HT-29 (cell line): ENCODE measurements at places on chromosomes 3 and 15. TPM values are rescaled to one million over a fixed set of nuclear protein-coding genes. Genes with fewer than 3 reads are reported as not detected.

Gene LINGO1
- total RNA-seq: 0.16 and 0.31 TPM in 2 replicates

Gene SKOR1
- total RNA-seq: 0.15 and 0.18 TPM in 2 replicates

Gene THAP10
- total RNA-seq: 2.7 and 3.9 TPM in 2 replicates

Gene C15orf39
- total RNA-seq: 59.0 and 76.6 TPM in 2 replicates

Gene CSPG5
- total RNA-seq: 1.2 and 2.1 TPM in 2 replicates

Gene A4GNT
- not detected in 2 replicates for total RNA-seq

Gene RFC4
- 23.6 and 38.0 TPM in 2 replicates for total RNA-seq

Gene LRRN1
- 0.92 TPM in 1 of 2 replicates, not detected in the other for total RNA-seq

Gene TXNRD3
- 3.2 and 4.5 TPM in 2 replicates for total RNA-seq

Gene CILP
- total RNA-seq: 0.03 TPM in 1 of 2 replicates, not detected in the other

Gene CEMIP
- 7.3 and 9.4 TPM in 2 replicates for total RNA-seq

GRCh38 chr3:139586420-139587017, 47.0 kb upstream of the RBP1 start:
- no peak for DNase-seq

- DNase-seq: no peak
Observed at GRCh38 chr15:91853948-91854638, 585 bp downstream of the SLCO3A1 start.

DNA sequence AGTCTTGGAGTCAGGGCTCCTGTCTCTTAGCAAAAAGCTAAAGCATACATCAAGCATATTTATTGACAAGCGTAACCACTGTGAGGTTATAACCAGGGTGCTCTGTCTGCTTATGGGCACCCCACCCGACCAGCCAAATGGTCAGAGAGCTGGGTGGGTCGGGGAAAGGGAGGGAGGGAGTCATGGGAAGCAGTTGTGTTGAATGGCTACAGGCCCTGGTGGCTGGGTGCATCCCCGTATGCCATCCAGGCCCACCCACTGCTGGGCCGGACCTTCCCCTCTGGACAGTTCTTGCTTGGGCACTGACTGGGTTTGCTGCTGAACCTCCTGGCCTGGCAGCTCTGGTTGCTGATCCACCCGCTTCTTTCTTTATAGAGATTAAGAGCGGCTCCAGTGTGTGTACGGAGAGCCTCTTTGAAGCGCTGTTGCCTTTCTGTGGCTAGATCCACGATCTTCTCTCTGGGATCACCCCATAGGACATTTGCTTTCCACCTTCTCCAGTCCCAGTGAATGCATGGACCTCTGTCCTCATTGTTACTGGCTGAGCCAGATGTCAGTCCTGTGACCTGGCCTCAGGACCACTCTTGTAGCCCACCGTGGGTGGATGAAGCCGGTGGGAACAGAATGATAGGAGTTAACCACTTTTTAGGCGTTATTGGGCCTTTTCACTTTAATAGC, 59.6 kb downstream of the SMAD3 start:
- peak; percentile 76 for DNase-seq

- no peak for DNase-seq
Observed at GRCh38 chr3:59695860-59696259, 646.0 kb upstream of the CFAP20DC start.

DNA sequence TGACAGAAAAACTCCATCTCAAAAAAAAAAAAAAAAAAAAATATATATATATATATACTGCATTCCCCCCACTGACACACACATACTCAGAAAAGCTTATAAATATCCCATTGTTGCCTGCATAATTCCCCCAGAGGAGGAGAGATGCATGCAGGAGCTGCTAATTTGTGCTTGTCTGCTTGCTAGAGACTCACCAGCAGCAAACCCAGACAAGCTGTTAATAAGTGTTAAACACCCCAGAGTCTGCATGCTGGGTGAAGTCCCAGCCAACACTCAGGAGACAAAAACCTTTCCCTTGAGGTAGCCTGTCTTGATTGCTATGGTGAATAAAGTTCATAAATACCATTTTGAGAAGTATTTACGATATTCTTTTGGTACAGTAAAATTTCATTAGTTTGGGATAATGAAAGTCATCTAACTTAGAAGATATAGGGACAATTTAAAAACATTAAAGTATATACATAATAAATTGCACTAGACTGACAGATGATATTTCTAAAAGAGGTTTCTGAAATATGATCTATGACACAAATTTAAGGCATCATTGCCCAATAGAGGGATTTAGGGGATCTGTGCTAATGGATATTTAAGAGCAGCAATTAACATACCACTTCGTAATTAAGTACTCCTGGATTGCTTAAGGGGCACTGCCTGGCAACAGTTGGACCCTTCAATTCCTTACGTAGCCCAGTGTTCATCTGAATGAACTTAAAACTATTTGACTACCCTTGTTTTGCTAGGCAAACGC, 400.0 kb upstream of the C2CD4B start:
- DNase-seq: no peak

- DNase-seq: no peak
Observed at GRCh38 chr3:34066999-34067398, 268.6 kb downstream of the PDCD6IP start.

DNA sequence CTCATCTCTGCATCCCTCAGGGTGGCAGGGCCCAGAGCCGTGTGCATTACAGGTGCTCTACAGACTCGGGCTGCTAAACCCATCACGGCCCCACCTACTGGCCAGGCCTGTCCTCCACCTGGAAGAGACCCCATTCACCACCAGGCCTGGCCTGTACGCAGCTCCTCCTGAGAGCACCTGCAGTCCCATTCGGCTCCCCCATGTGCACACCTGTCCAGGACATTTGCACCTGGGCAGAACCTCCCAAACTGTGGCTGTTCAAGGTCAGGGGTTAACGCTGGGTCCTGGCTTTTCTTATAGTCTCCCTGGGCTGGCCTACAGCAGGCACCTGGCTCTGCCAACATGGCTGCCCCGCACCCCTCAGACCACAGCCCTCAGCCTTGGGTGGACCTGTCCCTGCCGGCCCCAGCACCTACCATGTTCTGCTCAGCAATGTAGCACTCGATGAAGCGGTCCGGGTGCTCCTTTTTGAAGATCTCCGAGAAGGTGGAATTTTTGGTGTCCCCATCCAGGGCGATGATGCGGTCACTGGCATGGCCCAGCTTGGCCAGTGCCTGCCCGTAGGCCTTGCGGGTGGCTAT, 25.7 kb downstream of the TKT start:
- no peak for DNase-seq

DNA sequence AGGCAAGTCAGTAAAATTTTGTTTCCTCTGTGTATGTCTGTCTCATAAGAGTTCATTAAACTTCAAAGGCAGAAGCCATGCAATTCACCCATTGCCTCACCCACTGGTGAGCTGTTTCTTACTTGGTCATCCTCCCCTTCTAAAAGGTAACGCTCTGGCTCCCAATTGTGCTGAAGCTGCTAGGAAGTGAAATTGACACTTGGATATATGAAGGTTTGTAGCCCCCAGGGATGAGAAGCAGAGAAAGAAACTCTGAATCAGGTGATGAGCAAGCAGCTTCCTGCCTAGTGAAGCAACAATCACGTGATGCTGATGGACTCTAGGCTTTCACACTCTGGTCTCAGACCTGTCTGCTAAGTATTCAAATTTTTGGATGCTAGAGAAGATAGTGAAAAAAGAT, 70.7 kb downstream of the CD200R1L start:
- DNase-seq: no peak

DNA sequence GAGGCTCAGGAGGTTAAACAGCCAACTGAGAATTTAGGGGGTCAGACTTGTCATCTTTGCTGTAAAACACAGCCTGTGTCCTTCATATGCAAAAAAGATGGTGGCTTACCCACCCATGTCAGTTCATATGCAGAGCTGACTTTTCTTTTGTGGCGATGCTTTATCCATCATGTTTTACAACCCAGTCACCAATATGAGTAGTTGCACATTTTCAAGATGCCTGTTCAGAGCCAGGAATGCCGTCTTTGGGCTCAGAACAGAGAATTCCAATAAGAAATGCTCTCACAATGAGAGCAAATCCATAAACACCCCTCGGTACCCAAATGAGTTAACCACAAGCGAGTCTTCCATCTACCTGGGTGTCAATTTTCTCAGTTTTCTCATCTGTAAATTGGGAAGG, 83.6 kb downstream of the TIGIT start:
- DNase-seq: no peak

- DNase-seq: no peak
Observed at GRCh38 chr15:74917676-74918075, 11.0 kb upstream of the FAM219B start.

GRCh38 chr3:182309120-182309519, 484.2 kb upstream of the ATP11B start:
- DNase-seq: peak; percentile 32

DNA sequence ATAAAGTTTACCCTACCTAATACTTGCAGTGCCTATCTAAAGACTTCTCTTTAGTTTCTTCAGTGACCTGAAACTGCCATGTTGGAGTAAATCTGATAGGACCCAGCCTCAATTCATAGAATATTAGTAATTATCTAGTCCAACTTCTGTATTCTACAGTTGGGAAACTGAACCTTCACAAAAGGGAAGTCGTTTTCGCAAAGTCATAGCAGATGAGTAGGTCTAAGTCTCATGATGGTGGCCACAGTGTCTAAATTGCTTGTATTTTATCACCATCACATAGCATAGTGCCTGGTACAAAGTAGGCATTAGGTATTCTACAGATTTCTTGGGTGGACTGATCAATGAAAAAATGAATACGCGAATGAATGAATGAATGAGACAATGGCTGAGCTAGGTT, 8.4 kb downstream of the GMNC start:
- no peak for DNase-seq

- no peak for DNase-seq
Observed at GRCh38 chr15:38373016-38373415, 80.9 kb upstream of the FAM98B start.

DNA sequence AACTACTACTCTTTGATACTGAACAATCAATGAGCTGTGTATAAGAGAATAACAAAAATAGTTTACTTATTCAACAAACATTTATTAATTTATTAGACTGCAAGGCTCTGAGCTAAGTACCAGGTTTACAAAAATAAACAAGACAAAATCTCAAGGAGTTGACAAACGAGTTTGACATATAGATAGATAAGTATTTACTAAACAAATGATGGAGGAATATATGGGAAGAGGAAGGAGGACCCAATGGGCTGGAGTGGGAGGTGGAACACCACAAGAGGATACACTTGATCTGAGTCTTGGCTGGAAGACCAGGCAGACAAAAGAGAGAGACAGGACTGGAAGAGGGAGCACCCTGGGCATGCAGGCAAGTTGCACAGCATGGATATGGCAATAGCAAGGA, 47.5 kb upstream of the FSIP1 start:
- DNase-seq: no peak
